ENCODE measurements at places on chromosomes 7 and 10.
A peak's percentile ranks its signal among the peaks of the same experiment; 100 is the strongest.

DNA sequence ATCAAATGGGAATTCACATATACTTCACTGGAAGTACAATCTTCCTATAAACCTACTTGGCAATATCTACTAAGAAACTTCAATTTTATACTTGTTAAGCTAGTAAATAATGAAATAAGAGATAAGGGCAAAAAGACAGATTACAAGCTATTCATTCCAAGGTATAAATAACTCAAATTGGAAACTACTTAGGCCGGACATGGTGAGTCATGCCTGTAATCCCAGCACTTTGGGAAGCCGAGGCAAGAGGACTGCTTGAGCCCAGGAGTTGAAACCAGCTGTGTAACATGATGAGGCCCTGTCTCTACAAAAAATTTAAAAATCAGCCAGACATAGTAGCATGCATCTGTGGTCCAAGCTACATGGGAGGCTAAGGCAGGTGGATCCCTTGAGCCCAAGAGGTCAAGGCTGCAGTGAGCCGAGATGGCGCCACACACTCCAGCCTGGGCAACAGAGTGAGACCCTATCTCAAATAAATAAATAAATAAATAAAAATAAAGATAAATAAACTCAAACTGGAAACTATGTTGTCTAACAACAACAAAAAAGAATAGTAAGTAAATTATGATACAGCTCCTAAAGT lies 37.6 kb downstream of the ARHGAP21 start:
- no peak for DNase-seq

DNA sequence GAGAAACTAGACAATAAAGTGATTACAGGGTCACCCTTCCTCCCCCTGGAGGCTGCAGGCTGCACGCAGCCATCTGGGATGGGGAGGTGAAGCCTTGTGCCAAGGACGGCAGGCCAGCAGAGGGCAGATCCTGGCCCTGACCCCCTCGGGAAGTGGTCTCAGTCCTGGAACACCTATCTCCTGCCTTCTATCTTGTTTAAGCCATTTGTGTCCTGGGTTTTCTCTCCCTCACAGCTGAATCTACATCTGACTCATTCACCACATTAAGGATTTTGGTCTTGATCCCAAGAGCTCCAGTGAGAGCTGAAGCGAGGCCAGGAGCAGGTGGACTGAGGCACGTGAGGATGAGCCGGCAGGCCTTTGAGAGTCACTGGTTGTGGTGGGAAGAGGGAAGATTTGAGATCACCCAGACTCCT lies 16.4 kb upstream of the PARP12 start:
- DNase-seq, result no peak

DNA sequence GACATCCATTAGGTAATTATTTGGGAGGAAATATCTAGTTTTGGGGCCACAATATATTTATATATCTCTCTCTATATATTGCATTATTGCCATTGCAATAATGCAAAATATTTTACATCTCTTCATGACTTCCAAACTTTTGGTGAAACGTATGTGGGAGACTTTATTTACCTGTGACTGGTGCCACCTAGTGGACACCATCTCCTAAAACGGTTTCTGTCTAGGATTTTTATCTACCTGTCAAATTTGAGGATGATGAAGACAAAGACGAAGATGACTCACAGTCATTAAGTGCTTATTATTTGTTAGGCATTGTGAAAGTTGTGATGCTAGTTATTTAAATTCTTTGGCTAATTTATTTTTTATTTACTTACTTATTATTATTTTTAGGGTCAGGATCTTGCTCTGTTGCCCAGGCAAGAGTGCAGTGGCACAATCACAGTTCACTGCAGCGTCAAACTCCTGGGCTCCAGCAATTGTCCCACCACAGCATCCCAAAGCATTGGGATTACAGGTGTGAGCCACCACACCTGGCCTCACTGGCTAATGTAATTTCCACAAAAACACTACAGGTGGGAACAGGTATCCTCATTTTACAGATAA lies 18.7 kb upstream of the CBLL1 start:
- DNase-seq, result peak; percentile 48

GRCh38 chr10:30420266-30420665 lies 13.7 kb upstream of the MAP3K8 start:
- DNase-seq, result no peak

- DNase-seq, result no peak
Measured at GRCh38 chr7:12233175-12233574, 22.1 kb downstream of the TMEM106B start.

DNA sequence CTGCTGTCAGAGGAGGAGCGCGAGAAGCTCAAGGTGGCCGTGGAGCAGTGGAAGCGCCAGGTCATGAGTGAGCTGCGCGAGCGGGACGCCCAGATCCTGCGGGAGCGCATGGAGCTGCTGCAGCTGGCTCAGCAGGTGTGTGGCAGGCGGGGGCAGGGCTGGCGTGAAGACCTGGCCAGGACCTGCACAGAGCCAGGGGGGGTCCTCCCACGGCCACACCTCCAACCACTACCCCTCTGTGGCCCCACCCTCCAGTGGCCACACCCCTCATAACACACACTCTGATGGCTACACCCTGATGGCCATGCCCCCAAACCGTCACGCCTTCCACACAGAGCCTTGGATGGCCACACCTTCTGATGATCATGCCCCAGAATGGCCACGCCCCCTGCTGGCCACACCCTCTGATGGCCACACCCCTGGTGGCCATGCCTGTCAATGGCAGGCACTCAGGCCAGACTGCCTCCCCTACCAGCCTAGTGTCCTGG lies 23.4 kb upstream of the DPYSL4 start:
- peak; percentile 41 for DNase-seq

DNA sequence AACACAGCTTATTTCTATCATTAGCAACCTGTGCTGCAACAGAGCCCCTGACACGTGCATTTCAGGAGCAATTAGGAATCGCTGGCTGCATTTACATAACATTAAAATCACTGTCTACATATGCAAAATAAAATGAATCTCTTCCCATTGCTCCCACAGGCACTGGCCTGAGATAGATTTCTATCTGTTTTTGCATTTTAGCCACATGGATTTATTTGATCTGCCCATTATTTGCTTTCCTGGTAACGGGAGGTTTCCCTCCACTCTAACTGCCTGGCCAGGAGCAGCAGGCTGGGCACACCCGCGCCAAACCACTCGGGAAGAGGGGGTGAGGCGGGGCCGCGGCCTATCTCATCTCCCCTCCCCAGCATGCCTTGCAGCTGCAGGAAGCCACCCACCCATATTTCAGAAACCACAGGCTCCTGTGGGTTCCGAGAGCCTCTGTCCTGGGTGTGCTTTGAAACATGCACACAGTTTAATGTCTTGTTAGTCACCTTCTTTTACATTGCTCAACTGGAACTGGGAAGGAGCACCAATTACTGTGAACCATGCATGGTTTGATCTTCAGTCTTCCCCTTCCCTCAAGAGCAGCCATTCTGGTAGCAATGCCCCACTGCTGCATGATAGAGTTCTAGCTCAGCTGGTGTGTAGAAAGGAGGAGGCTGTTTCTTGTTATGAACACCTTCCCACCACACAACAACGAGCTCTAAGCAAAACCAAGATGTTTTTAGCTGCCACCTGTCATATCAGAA lies 37.7 kb upstream of the IKZF1 start:
- DNase-seq, result no peak

- no peak for DNase-seq
Measured at GRCh38 chr10:58704226-58704625, 191.6 kb downstream of the BICC1 start.

- DNase-seq, result no peak
Measured at GRCh38 chr10:74977072-74977471, 134.4 kb upstream of the SAMD8 start.

- no peak for DNase-seq
Measured at GRCh38 chr10:1020460-1020859, 5.2 kb downstream of the IDI2 start.

GRCh38 chr10:110792476-110793125 lies 79.1 kb upstream of the PDCD4 start:
- DNase-seq, result no peak
